Keratinocyte (primary cell): ENCODE measurements at places on chromosomes 12 and 14.

DNA sequence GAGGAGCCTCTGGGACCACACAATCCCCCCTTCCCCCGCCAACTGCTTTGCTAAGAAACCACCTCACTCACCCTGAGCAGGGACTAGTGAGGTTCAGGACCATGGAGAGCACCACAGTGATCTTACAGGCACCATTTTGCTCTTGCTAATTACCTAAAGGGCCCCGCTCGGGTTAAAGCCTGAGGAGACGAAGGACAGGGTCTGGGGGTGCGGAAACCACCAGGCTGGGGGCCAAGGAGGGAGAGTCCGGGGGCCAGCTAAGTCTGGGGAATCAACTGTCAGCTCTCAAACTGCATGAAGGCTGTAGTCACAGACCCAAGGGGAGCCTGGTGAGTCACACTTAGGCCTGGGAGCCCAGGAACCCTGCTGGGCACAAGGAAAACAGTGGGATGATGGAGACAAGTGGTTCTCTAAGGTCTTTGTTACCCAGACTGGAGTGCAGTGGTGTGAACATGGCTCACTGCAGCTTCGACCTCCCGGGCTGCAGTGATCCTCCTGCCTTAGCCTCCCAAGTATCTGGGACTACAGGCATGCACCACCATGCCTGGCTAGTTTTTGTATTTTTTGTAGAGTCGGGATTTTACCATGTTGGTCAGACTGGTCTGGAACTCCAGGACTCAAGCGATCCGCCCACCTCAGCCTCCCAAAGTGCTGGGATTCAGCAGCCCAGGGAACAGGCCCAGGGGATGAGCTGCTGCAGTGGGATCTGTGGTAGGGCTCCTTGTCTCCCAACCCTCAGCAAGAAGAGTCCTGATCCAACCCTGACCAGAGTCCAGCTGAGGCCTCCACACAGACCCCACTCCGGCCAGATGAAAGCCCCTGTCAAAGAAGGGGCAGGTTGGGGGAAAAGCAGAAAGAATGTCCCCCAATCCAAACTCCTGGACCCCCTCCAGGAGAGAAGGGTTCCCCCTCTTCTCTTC, 98.8 kb downstream of the CALM1 start:
- DNase-seq = peak; percentile 15

DNA sequence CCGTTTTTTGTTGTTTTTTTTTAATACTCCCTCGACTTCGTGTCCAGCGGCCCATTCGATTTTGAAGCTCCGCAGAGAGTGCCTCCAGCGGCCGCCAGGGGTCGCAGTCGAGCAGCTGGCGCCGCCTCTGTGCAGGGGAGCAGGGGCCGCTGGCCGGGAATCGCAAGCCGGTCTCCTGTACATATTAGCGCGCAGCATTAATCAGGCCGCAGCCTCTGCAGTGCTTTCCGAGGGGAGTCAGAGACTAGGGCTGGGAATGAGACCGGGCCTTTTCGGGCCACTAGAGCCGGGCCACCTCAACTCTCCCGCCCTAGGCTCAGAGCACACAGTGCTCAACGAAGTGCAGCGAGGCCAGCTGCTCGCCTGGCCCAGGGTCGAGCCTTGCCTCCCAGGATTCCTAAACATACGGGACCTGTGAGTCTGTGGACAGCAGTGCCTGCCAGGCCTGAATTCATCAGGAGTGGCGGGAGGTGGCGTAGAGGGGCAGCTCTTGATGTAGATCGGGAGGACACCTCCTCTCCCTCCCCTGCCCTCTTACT, 81.8 kb downstream of the EMP1 start:
- no peak for DNase-seq

DNA sequence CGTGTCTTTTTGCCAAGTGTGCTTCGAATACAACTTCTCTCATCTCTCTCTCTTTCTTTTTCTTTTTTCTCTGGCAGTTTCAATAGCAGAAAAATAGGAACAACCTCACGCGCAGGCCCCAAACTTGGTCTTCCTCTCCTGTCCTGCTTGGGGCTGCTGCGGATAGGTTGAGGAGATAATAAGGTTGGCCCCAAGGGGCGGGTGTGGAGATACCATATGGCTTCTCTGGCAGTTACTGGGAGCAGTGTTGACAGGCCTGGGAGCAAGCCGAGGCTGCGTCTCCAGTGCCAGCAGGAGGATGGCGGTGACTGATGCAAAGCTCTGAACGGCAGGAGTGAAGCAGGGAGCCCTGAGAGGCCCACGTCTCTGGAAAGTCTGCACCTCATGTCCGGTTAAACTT, 89.5 kb upstream of the MANSC4 start:
- DNase-seq = no peak

GRCh38 chr12:19997656-19998400, 370.5 kb upstream of the PDE3A start:
- DNase-seq = no peak

DNA sequence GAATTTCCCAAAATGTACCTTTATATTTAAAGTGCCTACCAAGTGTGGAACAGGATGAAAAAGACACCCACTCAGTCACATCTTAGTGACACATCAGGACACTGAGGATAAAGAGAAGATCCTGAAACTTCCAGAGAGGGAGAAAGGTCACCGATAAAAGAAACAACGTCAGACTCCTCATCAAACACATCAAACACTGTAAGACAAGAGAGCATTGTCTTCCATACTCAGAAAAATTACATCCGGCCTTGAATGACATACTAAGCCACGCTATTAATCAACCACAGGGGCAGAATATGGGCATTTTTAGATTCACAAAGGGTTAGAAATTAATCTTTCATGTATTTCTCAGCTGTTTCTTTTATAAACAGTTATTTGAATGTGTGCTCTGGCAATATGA, 490.3 kb downstream of the APAF1 start:
- no peak for DNase-seq

DNA sequence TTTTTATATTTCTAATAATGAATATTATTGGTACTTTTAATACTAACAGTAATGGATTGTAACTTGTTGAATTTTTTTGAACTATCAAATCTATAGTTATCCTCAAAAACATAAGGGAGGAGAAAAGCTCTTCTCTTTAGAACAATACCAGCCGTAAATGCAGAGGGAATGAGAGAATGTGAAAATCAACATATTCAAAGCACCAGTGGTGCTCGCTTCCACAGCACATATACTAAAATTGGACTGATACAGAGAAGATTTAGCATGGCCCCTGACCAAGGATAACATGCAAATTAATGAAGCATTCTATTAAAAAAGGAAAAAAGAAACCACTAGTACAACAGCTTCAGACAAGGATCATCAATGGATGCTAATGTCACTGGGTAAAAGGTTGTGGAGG, 15.8 kb downstream of the R3HDM2 start:
- DNase-seq = no peak

GRCh38 chr12:131941987-131942341, 7.8 kb upstream of the EP400 start:
- no peak for DNase-seq

DNA sequence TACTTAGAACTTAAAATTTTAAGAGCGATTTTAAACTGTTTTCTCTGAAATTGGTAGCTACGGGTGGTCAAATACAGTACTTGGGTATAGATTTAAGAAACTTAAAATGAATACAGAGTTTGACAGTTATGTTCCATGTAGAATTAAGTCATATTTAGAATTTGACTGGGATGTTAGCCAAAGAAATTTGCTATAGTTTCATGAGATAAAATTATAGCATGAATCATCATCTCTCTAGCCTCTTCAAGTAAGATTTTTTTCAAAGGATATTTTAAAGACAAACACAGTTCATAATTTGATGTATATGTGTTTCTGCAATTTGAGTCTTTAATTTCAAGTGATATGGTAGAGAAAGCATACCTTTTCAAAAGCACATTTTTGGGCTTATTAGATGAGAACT, 41.0 kb downstream of the ZCRB1 start:
- DNase-seq = no peak

- DNase-seq = no peak
These were observed 321 bp upstream of the USP30 start for GRCh38 chr12:109052097-109052413.

- DNase-seq = no peak
These were observed 9.8 kb downstream of the NTF3 start for GRCh38 chr12:5441497-5442236.

DNA sequence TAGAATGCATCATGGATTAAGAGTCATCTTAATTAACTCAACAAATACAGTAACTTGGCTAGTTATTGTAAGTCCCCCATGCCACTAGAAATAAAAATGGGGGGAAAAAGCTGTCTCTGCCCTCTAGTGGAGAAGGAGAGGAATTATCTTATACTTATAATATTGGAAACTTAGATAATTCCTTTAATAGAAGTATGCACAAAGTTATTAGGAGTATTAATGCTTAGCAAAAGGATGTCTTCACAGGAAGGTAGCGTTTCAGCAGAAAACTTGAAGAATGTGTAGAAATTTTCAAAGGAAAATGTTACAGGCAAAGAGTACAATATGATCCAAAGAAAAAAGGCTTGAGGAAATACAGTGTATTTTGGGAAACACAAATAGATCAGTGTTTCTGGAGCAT, 19.8 kb downstream of the OR5AU1 start:
- DNase-seq = no peak

- DNase-seq = no peak
These were observed 109.8 kb upstream of the FUT8 start for GRCh38 chr14:65302571-65303189.

GRCh38 chr12:101620762-101621133, 26.0 kb downstream of the MYBPC1 start:
- no peak for DNase-seq

DNA sequence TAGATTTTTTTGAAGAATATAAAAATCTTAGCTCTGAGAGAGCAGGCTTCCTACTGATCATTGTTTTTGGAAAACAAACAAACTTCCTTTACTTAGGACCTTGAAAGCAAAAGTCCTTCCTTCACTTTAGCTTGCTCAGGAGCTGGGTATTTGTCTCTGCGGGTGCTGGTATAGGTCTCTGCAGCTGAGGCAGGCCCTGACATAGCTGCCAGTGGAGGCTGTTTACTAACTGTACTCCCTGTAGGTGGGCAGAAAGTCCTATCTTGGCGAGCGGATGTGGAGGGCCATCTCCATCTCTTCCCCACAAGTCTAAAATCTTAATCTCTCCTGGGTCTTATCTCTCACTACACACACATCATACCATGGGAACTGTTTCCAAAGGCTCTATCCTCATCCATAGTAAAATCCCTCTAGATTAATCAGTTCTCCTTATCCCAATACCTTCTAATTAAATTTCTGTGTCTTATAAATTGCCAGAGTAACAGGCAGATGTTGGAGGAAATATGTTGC, 4.1 kb upstream of the MIA2 start:
- no peak for DNase-seq

DNA sequence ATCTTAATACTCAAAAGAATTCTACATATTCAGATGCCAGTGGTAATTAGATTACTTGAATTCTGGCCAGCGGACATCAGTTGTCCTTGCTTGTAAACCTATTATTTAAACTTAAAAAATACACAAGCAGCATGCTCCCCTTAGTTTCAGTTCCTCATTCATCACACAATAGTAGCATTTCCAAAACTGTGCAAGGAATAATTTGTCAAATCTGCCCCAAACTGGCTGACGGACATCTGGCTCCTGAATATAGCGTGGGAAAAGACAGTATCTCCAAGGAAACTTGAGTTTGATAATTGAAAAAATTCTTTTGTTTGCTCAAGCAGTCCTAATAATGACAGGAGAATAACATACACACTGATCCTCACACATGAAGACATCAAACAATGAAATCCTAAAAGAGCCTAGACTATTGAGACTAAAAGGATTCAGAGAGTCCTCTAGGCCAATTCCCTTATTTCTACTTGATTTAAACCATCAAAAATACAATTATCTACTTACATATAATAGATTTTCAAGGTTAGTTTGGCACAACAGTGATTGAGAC, 90.4 kb downstream of the KIF21A start:
- DNase-seq = no peak

GRCh38 chr14:72792051-72792788, 101.7 kb downstream of the DPF3 start:
- DNase-seq = no peak

DNA sequence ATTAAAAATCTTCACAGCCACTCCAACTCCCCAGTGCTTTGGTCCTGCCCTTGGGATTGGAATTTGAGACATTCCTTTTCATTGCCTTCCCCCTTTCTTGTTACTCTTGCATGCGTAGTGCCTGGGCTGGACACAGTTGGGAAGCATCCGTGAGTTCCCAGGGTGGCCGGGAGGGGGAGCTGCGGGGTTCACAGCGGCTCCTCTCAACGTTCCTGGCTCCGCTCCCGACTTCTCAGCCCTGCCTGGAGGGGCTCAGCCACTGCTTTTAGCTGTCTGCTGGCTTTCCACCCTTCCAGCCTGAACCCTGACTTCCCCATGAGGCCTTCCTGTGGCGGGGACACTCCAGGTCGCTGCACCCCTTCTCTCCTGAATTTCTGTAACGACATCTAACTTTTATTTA, 3.2 kb downstream of the TEX52 start:
- no peak for DNase-seq

GRCh38 chr14:70082394-70082793, 106.4 kb downstream of the SLC8A3 start:
- DNase-seq = no peak

- DNase-seq = no peak
These were observed 23.3 kb downstream of the MEG3 start for GRCh38 chr14:100849115-100849781.

GRCh38 chr12:1634590-1635191, 5.7 kb downstream of the WNT5B start:
- no peak for DNase-seq

DNA sequence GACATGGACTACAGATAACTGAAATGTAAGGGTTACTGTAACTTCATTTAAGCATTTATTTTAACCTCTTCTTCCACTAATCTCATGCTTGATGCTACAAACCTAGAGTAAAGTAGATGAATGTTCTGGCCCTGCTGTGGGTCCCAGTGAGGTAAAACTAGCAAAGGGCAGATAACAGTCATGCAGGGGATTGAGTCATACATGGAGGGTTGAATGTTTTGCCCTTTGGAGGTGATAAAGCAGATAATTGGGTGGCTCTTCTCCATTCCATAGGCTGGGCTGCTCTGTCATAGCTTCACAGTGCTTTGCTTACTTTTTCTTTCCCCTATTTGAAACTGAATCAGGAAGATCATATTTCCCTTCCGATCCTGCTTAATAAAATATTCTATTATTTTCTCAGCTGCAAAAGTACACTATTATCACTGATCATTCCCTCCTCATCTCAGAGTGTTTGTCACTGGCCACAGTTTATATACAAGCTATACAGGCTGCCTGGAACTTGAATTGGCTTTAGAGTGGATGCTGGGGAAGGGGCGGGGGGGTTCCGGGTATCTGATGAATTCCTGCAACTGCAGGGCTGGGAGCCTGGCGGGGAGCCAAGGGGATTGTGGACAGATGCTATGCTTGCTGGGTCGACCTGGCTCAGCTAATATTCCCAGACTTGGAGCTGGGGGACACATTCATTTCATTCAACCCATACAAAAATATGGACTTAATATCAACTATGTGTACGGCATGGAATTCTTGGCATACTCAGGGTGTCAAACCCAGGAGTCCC, 235.1 kb downstream of the NRXN3 start:
- DNase-seq = no peak

GRCh38 chr14:49636866-49637265, 1.8 kb upstream of the DNAAF2 start:
- DNase-seq = no peak

DNA sequence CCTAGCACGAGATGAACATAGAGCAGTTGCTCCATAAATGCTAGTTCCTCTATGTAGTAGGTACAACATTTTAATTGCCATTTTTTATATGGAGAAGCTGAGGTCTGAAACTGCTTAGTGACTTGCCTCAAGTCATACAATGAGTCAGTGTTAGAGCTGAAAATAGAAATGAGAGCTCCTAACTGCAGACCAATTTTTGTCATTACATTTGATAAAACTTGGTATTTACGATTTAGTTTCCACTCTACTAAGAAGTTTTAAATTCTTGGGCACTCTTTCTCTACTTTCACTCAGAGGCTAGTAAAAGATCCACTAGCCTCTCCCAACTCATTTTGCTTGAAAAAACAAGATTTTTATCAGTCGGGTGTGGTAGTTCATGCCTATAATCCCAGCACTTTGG, 8.1 kb upstream of the TMED10 start:
- no peak for DNase-seq
